Fibroblast of skin of back (primary cell): ENCODE measurements at places on chromosomes 1 and 21.

GRCh38 chr1:14939527-14940284 lies 213.8 kb upstream of the TMEM51 start:
- DNase-seq: peak; percentile 89

- no peak for DNase-seq
Measured at GRCh38 chr1:7754234-7754633, 16.9 kb upstream of the VAMP3 start.

DNA sequence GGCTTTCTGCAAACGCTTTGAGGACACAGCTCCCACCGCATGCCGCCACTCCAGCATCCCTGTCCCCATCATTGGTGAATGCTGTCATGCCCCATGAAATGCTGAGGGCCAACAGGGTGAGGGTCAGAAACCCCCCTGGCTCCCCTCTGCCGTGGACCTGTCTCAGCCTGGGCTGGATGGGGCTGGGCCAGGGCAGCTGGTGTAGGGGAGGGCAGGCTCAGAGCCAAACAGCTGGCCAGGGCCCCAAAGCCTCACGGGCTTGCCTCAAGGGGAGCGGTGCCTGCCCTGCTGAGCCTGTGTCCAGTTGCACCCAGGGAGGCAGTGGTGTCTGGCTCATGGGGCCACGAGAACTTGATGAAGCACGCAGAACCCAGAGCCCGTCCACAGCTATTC lies 49.7 kb downstream of the S100B start:
- DNase-seq: no peak

- no peak for DNase-seq
Measured at GRCh38 chr1:87208931-87209330, 119.7 kb upstream of the LMO4 start.

DNA sequence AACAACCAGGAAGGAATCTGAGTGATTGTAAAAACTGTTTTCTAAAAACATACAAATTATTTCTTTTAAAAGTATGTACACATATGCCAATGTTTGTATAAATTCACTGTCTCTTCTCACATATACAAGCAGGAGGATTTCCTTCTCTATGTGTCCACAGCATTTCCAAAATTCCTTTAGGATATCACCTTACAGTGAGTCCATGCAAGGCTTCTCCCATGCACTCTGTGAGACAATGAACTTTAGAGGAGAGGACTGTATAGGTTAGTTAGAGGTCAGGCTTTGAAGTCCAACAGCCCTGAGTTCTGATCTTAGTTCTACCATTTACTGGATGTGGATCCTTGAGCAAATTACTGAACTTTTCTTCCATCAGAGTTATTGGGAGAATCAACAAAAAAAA lies 34.1 kb upstream of the USH2A start:
- DNase-seq: peak; percentile 53

- DNase-seq: no peak
Measured at GRCh38 chr21:32916522-32917099, 109.1 kb upstream of the OLIG2 start.
